ENCODE measurements at places on chromosomes 3 and 15.

DNA sequence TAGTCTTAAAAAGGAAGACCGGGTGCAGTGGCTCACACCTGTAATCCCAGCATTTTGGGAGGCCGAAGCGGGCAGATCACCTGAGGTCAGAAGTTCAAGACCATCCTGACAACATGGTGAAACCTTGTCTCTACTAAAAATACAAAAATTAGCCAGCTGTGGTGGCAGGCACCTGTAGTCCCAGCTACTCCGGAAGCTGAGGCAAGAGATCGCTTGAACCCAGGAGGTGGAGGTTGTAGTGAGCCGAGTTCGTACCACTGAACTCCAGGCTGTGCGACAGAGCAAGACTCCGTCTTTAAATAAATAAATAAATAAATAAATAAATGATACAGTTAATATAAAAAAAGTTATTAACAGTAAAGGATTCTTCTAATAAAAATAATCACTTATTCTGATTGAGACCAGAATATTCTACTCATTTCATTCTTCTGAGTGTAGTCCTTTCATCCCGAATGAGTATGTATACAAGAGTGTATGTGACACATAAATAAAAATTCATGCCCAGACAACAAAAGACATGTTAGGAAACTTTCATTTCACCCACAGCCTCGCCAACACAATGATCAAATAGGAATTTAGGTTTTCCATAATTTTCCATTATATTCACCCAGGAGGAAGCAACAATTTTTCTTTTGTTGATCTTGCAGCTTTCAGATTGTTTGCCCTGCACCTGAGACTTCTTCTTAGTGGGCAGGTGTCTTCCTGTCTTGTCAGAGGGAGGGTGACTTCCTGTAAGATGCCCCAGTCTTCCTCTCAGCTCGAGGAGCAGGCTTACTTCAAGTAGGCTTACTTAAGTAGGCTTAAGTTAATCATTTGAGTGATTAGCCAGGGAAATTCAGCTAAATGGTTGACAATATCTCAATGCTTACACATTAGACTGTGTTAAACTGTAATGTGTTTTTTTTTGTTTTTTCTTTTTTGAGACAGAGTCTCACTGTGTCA, 7.8 kb upstream of the NUP210 start:
- no peak for DNase-seq

DNA sequence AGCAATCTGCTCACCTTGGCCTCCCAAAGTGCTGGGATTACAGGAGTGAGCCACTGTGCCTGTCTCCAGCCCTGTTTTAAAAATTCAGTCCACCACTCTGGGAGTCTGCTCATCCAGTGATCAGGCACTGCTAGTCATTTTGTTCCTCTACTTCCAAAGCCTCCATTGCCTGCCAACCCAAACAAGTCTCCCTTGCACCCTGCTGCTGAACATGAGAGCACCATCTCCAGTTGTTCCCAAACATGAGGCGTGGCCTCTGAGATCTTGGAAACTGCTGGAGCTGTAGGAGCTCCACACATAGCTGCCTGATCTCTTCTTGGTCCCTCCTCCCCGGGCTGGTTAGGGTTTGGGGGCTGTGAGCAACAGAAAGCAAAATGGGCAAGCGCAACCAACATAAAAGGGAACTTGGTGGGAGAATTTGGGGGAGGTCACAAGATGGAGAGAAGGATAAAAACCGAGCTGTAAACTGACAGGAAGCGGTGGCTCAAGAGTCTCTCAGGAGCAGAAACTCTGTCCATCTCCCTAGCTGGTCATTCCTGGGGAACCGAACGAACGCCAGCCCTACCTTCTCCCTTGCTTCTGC, 49.6 kb upstream of the TLE3 start:
- DNase-seq: peak; percentile 11

DNA sequence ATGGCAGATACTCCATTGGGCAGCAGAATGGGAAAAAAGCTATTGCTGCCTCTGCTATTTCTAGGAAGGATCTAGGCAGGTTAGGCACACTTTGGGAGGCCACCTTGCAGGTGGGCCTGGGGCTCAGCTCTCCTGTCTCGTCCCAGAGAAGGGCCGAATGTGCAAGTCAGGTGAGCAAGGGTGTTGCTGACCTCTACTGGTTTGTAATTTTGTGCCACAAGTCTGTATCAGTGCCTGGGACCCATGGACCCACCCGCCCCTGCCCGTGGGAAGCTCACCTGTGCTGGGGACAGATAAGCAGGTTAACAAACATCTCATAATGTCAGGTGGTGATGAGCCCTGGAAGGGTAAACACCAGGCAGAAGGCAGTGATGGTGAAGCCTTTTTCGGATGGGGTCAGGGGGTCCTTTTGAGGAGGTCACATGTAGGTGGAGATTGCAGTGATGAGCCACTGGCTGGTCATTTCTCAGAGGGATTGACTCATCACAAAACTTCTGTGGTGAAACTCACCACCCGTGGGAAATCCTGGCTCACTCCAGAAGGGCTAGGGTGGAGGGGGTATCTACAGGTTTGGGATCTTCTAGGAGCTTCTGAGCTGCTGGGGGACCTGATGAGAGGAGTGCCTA, 161.3 kb downstream of the KLF13 start:
- DNase-seq: no peak

DNA sequence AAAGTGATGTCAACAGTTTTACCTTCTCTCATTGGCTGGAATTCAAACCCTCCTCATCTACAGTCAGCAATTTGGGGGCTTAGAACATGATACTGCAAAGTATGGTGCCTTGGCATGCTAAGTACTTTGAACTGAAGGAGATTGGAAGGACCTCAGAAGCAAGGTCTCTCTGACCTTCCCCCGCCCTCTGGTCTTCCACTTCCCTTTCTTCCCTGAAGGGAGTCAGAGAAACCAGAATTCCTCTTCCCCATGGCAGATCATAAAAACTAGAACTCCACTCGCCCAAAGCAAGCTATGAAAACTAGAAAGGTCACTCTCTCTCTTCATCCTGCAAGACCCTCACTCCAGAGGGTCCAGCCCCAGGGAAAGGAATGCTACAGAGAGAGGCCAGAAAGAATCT, 64.2 kb downstream of the CD200R1L start:
- no peak for DNase-seq

DNA sequence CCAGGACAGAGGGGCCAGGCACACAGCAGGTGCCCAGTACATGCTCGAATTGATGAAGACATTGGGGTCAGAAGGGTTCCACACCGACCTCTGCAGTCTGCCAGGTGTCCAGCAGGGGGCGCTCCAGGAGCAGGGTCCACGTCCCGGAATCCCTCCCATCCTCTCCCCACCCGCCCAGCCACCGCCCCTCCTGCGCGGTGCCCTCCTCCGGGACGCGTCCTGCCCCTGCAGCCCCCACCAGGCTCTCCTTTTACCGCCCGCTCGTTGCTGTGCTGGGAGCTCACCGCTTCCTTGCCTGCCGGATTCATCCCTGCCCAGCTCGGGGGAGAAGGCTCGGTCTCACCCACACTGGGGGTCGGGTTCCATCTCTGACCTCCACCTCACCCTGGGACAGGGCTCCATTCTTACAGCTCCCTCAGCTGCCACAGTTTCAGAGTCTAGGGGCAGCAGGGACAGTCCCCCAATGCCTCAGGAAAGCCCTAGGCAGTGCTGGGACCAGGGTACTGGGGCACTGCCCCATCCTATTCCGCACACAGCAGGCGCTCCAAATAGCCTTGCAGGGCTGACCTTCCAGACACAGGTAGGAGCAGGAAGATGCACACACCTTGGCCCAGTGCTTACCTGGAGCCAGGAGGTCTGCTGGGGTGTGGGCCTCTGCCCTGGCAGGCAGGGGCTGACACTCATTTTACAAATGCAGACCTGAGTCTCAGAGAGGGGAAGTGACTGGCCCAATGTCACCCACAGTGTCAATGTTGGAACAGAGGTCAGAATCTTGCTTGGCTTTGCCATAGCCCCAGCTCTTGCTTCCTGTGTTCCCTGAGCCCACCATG, 31.0 kb downstream of the GRIP2 start:
- peak; percentile 55 for DNase-seq
